ENCODE measurements at places on chromosomes 3 and 15.
A peak's percentile ranks its signal among the peaks of the same experiment; 100 is the strongest.

DNA sequence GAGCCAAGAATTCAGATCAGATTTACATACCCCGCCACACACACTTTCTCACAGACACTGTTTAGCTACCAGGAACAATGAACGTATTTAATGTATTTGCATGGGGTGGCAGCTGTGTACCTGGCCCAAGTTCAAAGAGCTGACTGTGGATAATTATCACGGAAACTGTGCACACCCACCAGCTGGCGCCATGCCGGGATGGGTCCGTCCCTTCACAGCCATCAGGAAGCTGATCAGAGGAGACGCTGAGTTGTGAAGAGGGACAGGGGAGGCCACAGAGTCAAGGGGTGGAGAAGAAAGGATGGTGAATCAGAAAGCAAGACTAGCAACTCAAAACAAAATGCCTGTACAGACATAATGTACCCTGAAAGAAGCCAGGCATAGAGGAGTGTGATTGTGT, 13.1 kb upstream of the PLA2G4D start:
- DNase-seq = no peak

DNA sequence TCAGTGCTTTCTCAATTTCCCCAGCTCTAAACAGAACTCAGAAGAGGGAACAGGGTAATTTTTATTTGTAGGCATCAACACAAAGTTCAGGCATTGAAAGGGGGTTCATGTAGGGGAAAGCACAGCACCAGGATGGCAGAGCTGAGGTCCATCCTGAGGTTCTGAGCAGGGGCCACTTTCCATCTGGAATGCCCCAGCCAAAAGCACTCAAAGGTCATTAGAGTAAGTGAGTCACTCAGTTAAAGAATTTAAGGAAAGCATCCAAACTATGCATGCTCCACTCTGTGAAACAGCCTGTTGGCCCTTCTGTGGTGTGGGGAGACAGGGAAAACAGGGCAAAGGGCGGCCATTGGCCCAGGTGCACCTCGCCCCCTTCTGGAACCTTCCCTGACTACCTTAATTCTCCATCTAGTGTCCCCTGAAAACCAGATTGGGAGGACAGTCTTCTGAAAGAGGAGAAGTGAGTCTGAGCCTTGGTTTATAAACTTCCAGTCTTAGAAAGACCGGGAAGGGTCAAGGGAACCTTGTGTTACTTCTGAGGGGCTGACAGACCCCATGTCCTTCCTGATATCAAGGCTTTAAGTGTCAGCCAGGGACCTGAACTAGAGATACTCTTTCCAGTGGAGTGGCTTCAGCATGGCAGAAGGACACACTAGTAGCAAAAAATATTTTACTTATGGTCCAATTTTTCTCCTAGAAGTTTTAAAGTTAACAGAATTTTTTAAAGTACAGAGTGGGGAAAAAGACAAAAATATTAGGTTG, 133.3 kb downstream of the MYLK start:
- DNase-seq = no peak

DNA sequence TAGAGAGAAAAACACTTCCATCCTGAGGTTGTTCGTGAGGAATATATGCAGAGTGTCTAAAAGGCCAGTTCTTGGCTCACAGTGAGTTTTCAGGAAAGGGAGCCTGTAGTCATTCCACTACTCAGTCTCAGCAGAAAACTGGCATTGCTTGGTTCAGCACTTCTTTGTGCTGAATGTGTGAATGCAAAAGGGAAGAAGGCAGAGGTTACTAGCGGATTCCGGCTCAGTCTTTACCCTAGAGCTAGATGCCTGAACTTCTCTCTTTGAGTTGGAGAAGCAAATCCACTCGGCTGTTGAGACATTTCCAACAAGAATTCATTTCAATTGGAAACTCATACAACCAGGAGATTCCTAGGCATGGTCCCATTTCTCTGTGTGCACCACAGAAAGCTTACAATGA, 23.1 kb upstream of the FRMD4B start:
- DNase-seq = no peak

GRCh38 chr3:112769286-112769978, 77.2 kb downstream of the CD200R1L start:
- no peak for DNase-seq

GRCh38 chr3:16011376-16011775, 163.1 kb upstream of the GALNT15 start:
- no peak for DNase-seq

DNA sequence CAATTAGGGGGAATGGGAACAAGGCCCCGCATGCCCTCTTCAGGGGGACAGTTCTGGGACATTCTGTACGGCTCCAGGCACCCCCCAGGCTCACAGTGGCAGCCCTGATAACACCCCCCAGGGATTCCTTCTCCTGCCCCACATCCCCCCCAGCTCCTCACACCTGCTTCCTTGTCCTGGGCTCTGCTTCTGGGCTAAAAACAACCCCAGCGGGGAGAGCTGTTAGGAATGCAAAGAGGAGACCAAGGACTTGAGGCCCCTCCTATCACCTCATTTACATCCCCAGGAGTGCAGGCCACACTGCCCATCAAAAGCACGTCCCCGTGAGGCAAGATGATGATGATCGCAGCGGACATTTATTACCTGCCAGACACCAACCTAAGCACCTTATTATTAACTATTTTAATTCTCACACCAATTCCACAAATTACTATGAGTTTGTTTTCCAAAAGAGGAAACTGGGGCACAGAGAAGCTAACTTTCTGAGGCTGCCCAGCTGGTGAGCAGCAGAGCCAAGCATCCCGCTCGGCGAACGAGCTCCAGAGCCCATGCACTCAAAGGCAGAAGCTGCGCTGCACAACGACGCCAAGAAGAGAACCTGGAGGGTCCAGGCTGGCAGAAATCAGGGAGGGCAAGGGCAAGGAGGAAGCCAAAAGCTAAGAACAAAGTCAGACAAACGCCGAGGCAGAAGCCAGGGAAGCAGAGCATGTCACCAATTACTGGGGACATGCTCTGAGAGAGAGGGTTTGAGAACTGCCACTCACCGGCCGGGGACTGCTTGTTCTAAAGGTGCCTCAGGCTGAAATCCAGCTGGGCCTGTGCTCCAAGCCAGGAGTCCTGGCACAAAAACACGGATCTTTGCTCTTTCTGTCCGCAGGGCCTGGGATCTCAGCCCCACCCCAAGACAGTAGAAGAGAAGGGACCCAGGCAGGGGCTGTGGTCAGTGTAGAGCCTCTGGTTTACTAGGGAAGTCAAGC, 76.2 kb upstream of the NSMCE3 start:
- DNase-seq = no peak

DNA sequence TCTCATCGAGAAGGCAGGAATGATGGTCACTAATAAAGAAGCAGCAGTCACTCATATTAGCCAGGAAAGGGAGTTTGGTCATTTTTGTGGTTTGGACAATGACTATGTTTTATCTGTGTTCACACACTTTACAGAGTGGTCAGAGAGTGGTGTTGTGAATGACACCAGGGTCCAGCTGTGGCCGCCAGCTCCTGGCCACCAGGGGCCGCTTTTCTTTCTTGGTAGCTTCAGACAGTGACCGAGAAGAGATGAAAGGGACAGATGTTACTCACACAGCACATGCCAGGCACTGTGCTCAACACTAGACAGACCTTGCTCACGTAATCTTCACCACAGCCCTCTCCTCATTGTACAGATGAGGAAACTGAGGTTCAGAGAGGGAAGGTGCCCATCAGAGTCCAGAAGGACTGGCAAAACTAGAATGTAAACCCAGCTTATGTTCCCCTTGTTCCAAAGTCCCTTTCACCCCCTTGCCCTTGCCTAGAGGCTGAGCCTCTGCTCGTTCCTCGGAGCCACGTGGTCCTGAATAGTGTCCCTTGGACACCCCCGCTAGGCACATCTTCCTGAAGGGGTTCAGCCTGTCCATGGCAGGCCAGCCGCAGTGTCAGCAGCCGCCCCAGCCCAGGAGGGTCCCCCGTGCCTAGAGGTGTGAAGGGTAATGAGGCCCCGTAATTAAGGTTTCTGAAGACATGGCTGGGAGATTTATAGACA, 55.6 kb downstream of the CYP11A1 start:
- no peak for DNase-seq

DNA sequence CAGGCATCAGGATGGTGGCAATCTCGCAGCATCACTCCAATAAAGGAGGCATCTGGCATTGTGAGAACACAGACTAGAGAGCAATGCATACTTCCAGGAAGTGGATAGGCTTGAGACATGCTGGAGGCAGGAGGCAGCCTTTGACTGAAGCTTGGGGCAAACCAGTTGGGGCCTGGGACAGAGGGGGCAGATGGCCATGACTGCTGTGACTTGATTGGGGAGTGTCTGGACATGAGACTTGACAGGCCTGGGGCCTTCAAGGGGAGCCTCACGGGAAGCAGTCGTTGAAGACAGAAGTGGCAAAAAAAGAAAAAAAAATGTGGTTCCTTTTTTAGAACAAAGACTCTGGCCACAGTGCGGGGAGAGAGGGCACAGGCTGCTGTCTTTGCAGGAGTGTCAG, 44.7 kb upstream of the CHRNA7 start:
- DNase-seq = no peak

DNA sequence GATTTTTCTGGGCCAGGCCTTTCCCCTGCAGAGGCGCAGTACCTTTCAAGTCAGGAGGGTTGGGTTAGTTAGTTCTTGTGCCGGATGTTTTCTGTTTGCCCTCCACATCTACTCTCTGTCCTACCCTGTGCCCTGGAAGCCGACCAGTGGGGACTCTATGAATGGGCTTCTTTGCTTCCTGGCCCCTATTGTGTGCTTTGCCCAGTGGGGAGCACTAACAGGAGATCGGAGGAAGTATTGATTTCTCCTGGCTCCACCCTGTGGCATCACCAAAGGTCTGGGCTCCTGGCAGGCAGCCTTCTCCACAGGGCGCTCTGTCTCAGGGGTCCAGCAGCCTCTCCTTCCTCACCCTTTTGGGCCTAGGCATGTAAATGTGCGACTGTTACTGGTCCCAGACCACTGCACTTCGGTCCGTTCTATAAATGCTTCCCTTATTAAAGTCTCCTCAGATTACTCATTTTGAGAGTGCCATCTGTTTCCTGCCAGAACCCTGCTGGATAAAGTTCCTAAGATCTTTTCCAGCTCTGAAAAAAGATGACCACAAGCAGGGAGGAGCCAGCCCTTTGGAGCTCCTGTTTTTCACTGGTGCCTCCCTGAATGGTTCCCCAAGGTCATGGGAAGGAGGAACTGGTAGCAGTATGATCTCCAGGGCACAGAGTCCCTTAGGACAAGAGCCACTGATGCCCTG, 44.5 kb downstream of the CTDSPL start:
- no peak for DNase-seq

- DNase-seq = no peak
Measured at GRCh38 chr3:58490860-58491501, 915 bp upstream of the KCTD6 start.

DNA sequence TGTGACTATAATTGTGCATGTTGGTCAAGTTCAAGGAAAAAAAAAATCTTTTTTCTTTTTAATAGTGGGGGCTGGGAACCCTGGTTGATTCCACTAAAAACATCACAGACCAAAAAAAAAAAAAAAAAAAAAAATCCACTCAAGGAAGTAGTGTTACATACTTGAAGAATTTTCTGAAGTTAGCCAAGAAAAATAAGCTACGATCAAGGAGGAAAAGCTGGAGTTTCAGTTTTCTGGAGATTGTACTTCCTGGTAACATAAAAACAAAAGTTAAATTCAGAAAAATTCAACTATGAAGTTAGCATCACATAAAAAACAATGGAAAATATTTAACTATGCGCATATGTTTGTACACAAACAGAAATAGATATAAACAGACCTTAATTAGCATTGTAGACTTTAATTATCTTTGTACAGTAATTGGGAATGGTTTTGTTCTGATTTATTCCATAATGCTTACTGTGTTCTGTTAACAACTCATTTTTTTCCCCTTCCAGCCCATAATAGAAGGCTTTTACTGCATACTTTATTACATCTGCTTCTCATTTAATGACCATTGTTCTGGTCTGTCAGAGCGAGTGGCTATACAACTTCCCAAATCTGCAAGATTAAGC, 194.3 kb downstream of the RORA start:
- no peak for DNase-seq

DNA sequence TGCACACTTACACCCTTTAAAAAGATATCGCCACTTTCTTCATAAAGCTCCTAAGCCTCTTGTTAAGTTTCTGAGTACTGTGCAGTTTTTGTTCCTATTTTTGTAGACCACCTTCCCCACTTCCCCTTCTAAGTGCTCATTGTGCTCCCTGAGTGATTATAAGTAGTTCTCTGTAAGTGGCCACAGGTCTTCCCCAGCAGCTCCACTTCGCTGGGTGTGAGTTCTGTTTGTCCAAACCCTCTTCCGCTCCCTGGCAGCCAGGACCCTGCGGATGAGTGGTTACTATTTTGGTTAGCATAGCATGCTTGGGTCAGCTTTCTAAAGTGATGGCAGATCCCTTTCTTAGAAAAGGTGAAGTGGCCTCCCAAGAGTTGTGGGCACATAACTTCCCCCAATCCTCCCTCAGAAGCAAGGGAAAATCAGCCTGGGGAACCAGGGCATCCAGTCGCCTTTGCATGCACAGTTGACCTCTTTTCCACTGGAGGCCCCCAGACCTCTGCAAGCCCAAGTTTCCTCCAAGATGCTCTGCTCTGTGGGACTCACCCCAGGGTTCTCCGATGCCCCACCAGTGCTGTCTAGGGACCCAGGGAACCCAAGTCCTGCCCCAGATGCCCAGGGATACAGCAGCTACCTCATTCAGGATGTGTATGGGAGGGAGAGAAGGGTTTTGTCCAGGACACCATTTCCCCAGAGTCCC, 69.6 kb downstream of the ATP10A start:
- no peak for DNase-seq

DNA sequence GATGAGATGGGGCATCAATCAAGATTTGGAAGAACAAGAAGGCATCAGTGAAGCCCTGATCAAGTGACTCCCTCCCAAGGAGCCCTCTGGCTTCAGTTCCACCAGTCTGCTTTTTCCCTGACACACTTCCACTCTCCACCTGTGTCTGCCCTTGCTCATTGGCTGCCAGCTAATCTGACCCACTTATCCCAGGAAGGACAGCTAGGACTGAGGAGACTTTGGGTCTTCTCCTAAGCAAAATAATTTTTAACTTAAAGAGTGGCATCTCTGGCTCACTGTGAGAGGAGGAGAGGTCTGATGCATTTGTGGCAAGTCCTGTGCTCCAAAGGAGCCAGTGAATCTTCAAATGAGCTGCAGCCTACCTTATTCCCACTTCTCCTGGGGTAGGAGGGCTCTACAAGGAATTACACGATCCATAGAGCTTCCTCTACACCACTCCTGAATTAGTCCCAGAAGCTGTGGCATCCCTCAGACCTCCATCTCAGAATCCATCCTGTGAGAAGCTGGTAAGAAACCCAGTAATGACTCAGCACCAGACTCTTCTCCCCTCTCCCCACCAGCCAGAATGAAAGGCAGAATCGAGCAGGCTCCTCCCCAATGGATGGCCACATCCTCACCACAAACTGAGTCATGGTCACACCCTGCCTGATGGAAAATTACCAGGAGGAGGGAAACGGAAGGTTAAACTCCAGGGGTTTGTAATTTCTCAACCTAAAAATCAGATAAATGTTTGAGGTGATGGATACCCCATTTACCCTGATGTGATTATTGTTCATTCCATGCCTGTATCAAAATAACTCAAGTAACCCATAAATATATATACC, 6.3 kb upstream of the PKM start:
- peak; percentile 20 for DNase-seq
